NCI-H2171 (cell line): ENCODE measurements at places on chromosomes 6 and 20.
A peak's percentile ranks its signal among the peaks of the same experiment; 100 is the strongest.

- DNase-seq = no peak
Measured at GRCh38 chr20:42313704-42314103, 695.5 kb upstream of the CHD6 start.

- no peak for DNase-seq
Measured at GRCh38 chr6:13355043-13355945, 27.0 kb upstream of the TBC1D7 start.

GRCh38 chr6:52162940-52163908 is 23.0 kb upstream of the IL17A start:
- no peak for DNase-seq

DNA sequence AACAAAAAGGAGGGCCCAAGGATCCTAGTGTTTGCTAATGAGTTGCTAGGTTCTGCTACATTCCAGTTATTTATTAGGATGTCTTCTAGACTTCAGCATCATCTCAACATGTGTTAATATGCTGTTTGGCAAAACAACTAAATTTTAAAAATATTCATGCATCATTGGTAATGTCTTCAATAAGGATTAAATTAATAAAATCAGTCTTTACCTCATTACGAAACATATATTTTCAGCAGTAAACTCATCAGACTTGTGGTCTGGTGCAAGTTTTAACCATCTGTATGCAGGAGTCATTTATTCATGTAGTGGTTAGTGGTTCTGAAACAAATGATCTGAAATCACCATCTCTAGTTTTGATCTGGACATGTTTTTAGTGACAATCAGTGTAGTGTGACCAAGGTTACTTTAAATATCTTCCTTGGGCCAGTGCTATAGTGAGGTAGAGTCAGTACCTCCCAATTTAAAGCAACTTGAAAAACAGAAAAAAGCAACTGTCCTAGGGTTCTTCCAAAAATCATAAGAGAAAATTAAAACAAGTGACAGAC is 85.0 kb upstream of the KCNK16 start:
- DNase-seq = no peak

GRCh38 chr6:166728884-166729530 is 102.0 kb upstream of the RPS6KA2 start:
- DNase-seq = no peak

DNA sequence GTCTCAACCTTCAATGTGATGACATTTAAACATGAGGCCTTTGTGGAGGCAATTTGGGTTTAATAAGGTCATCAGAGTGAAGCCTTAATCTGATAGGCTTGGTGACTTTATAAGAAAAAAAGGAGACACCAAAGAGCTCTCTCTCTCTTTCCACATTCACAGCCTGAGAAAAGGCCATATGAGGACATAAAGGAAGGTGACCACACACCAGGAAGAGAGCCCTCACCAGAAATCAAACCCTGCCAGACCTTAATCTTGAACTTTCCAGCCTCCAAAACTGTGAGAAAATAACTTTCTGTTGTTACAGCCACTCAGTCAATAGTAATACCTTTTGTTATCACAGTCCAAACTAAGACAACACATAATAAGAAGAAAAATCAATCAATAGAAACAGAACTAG is 47.7 kb downstream of the COL12A1 start:
- DNase-seq = no peak

- no peak for DNase-seq
Measured at GRCh38 chr20:19991854-19992253, 25.3 kb upstream of the NAA20 start.

- peak; percentile 51 for DNase-seq
Measured at GRCh38 chr20:60206259-60206658, 248.0 kb downstream of the CDH26 start.

DNA sequence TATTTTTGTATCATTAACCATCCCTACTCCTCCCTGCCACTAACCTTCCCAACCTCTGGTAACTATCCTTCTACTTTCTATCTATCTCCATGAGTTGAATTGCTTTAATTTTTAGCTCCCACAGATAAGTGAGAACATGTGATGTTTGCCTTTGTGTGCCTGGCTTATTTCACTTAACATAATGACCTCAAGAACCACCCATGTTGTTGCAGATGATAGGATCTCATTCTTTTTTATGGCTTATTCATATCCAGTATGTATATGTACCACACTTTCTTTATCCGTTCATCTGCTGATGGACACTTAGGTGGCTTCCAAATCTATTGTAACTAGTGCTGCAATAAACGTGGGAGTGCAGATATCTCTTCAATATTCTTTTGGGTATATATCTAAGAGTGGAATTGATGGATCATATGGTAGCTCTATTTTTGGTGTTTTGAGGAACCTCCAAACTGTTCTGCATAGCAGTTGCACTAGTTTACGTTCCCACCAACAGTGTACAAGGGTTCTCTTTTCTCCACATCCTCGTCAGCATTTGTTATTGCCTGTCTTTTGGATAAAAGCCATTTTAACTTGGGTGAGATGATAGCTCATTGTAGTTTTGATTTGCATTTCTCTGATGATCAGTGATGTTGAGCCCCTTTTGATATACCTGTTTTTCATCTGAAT is 201.4 kb downstream of the ARHGAP18 start:
- DNase-seq = no peak

DNA sequence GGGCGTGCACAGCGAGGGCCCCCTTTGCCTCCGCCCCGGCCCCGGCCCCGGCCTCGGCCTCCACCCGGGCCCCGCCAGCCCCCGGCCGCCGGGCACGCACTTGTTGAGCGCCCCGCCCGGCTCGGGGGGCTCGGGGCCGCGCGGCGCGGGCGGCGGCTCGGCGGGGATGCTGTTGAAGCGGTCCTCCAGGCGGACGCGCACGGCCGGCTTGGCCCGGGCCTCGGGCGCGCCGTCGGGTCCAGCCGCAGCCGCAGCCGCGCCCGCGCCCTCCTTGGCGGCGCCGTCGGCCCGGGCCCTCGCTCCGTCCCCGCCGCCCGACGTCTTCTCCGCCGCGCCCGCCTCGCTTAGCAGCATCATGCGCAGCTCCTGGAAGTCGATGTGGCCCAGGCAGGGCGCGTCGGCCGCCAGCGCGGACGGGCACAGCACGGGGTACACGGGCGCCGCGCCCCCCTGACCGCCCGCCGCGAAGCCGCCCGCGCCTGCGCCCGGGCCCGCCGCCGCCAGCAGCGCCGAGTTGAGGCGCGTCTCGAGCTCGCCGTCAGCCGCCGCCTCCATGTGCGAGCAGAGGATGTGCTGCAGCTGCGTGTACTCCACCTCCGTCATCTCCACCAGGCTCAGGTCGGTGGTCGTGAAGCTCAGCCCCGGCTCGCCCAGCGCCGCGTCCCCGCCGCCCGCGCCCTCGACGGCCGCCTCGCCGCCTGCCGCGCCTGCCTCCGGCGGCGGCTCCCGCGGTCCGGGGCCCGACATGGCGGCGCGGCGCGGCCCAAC is 514 bp downstream of the TCFL5 start:
- DNase-seq = peak; percentile 58

- no peak for DNase-seq
Measured at GRCh38 chr6:89084954-89085353, 4.4 kb downstream of the PNRC1 start.

DNA sequence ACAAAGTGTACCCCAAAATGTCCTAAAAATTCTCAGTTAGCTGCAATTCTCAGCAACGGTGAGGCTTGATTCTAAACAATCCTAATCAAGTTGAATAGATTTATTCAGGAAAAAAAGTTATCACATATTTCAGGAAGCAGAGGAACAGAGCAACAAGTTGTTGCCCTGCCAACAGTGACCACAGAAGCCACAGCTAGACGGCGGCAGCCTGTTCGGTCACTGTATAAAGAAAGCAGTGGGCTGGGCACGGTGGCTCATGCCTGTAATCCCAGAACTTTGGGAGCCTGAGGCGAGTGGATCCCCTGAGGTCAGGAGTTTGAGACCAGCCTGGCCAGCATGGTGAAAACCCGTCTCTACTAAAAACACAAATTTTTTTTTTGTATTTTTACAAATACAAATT is 171.2 kb upstream of the BMP5 start:
- DNase-seq = no peak

GRCh38 chr6:143128681-143129015 is 68.0 kb downstream of the AIG1 start:
- DNase-seq = no peak

DNA sequence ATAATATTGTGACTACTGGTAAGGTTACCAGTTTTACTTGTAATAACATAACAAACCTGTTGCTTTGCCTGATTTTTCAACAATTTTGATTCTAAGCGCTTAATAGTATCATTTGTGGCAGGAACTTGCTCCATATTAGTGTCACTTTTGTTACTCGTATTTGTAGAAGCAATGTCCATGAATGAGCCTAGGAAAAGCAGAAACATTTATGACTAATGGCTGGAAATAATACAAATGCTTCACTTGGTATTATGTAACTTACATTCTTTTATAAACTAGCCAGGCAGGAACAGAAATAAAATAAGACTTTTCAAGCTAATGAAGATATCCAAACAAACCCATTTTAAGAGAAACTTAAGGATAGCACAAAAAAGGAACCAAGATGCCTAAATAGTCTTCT is 38.9 kb downstream of the MAP3K7 start:
- no peak for DNase-seq

DNA sequence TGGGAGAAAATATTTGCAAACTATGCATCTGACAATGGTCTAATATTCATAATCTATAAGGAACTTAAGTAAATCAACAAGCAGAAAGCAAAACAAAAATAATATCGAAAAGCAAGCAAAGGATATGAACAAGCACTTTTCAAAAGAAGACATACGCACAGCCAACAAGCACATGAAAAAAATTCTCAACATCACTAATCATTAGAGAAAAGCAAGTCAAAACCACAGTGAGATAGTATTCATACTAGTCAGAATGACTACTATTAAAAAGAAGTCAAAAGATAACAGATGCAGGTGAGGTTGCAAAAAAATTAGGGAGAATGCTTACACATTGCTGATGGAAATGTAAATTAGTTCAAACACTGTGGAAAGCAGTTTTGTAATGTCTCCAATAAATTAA is 410.2 kb downstream of the MMUT start:
- DNase-seq = no peak

GRCh38 chr6:44001318-44002066 is 125.8 kb downstream of the MRPL14 start:
- DNase-seq = no peak

- DNase-seq = no peak
Measured at GRCh38 chr20:7415427-7415826, 524.8 kb downstream of the HAO1 start.

DNA sequence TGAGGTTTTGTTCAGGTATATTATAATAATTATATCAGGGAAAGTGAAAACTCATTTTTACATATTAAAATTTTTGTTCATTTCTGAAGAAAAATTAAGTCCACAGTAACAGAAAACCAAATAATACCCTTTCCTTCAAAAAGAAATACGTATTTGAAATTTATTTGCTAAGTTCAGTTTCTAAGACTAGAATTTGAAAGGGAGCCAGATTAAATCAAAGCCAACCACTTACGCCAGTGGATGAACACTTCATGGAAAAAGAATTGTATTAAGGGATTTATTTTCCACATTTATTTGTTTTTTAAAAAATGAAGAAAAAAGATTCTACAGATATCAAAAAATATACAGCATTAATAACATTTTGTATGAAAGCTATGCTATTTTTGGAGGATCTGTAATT is 654.4 kb downstream of the EYS start:
- DNase-seq = no peak

DNA sequence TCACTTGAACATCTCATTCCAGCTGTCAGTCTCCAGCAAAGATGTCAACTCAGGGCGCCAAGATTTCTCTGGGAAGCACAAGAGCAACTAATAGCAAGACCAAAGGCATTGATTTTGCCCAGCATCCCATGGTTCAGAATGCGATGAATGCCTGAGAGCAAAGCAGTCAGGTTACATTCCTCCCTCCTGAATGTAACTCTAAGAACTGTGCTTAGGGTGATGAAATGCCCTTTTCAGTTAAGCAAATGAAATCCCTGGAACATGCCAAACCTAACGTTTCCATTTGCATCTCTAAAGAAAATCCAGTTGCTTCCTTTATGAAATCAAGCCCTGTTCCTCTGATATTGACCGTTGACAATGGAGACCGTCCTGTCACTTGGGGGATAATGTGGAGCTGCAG is 224.0 kb upstream of the PLN start:
- no peak for DNase-seq

DNA sequence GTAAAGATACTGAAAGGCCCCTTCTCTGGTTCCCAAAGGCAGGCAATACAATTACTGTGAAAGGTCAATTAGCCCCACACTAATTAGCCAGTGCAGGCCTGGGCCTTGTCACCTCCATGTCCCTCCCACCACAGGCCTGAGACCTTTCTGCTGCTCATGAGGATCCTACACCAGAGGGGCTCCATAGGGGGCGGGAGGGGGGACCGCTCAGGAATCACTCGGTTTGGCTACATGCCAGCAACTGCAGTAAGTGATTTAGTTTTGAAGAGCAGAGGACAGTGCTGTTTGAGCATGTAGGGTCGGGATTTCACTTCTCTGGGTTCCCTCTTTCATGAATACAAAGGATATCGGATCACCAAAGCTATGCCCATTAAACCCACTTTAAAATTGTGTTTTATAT is 455.6 kb downstream of the PRKN start:
- no peak for DNase-seq

GRCh38 chr6:150033207-150033771 is 8.0 kb upstream of the RAET1L start:
- no peak for DNase-seq

DNA sequence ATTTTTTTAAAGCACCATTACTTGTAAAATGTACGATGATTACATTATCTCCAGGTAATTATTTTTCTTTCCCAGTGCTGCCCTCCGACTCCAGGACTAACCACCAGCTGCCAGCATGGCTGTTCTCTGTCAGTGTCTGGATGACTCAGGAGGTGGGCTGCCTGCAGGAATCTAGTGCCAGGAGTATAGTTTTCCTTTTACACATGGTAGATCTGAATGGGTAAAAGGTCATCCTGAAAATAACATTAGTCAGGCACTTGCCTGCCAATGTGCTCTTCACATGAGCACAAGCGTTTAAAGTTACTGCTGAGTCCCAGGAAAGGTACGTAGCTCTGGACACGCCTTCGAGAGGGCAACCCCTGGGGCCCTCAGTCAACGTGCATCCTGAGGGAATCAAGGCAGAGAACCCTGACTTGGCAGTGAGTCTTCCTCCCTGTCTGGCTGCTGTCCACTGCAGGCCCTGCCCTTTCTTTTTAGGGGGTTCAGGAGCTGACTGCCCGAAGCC is 2.4 kb downstream of the DYNLT1 start:
- DNase-seq = no peak

- DNase-seq = no peak
Measured at GRCh38 chr6:74632196-74632875, 573.5 kb downstream of the COL12A1 start.

DNA sequence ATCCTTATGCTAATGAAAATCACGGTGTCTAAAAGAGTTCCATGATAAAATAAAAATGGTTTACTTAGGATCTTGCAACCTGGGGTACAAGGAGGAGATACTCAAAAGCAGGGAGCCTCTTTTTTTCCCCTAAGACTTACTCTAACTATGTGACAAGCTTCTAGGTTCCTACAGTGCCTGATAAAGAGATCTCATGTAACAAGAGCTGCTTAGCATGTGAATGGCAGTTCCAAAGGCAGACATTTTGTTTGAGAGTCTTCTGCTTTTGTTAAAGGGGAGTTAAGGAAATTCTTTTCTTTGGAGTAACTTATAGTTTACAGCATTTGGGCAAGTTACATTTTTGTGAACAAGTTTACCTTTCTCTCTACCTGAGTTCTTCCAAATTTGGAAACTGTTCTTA is 945.8 kb upstream of the ADGRB3 start:
- DNase-seq = no peak

GRCh38 chr6:82205930-82206392 is 41.6 kb downstream of the IBTK start:
- DNase-seq = no peak
